ENCODE measurements at places on chromosomes 2 and 18.

DNA sequence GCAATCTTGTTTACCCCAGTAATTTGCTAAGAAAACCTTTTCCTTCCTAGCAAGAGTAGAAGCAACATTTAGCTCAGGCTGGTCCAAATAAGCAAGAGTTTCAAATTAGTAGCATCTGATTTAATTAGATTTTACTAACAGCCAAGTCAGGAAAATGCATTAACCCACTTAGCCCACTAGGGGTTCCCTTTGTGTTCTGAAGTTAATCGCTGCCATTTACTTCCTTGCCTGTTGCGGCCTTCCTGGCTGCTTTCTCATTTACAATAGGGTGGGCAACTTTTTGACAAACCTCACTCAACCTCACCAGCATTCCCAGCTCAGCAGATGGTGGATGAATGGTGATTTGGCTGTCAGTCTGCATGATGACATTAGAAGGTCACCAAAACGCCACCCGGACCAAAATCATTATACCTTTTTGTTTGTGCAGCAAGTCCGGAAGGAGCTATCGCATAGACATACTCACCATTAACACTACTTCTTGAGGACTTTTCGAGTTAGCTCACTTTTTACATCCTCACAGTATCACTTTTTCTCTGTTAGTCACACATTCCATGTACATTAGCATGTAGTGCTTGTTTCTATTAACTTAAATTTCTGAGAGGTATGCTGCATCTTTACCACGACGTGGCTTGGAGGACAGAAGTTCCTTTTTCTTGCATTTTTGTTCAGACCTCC is 101.5 kb upstream of the SETBP1 start:
- no peak for DNase-seq

GRCh38 chr2:190891372-190891771 is 10.8 kb downstream of the GLS start:
- no peak for DNase-seq

DNA sequence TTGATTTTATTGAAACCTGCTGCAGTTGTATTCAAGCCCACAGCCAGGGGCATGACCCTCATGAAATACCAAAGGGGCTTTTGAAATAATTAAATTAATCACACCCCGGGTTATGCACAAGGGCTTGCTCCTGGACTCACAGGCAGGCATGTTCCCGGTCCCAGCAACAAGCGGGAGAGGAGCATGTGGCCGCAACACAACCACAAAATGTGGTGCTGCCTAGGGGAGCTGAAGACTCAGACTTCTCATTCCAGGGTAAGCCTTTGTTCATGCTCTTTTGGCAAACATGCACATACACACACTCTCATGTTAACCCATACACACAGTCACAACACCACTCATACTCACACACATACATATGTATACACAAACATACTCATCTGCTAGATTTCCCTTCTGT is 233.7 kb upstream of the SMAD2 start:
- DNase-seq = no peak

GRCh38 chr2:138626148-138626547 is 124.6 kb downstream of the SPOPL start:
- DNase-seq = no peak

- no peak for DNase-seq
Measured at GRCh38 chr2:208573569-208573968, 167.0 kb downstream of the PTH2R start.

DNA sequence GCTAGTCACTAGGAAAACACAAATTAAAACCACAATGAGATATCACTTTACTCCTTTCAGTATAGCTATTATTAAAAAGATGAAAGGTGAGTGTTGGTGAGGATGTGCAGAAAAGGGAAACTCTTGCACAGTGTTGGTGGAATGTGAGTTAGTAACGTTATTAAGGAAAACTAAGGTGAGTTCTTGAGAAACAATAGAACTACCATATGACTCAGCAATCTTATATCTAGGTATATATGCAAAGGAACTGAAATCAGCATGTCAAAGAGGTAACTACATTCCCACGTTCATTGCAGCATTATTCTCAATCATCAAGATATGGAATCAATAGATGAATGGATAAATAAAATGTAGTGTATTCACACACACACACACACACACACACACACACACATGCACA is 117.3 kb upstream of the HNMT start:
- DNase-seq = no peak

- no peak for DNase-seq
Measured at GRCh38 chr2:217864963-217865772, 137.6 kb downstream of the TNS1 start.

- peak; percentile 63 for DNase-seq
Measured at GRCh38 chr2:17879137-17879912, 858 bp downstream of the KCNS3 start.

DNA sequence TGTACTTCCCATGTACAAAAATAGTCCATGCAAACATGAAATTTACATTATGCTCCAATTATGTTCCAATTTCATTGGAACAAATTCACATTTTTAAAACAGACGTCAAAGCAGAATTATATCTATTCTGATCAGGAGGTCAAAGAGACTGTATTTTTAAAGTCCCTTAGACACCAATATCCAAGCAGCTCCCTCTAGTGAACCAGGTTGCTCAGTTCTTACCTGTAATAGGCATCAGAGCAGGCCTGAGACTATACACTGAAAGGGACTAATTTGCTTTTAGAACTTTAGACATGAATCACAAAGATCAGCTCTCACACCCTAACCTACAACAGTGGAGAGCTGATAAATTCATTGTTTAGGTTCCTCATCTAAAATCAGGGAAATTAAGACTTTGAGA is 273.9 kb downstream of the MBD2 start:
- DNase-seq = no peak

GRCh38 chr2:98091738-98092137 is 4.8 kb downstream of the VWA3B start:
- no peak for DNase-seq

GRCh38 chr2:100050685-100051084 is 91.7 kb downstream of the AFF3 start:
- no peak for DNase-seq

GRCh38 chr2:182057002-182057401 is 71.3 kb downstream of the PPP1R1C start:
- DNase-seq = no peak

All from NCI-H526 treated with DMSO at 0.1 percent for 48 hours (cell line).